CD14-positive monocyte (primary cell): ENCODE measurements at places on chromosomes 5 and 9.

DNA sequence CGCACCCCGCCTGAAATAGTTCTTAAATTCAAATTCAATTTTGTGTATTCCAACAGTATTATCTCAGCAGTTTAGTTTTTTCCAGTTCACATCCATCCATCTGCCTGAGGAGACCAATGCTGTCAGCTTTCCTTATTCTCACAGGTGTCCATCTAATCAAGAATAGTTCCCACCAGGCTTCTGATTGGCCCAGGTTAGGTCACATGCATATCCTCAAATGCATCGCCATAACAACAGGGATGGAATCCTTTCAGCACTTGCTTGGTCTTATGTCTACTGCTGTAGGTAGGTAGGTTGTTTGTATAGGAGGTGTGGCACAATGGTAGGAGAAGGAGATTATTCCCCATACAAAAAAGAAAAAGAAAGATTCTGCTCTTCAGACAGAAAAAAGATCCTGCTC, 91.2 kb downstream of the UBE2R2 start:
- no peak for DNase-seq

- no peak for DNase-seq
Observed at GRCh38 chr5:35354751-35355150, 124.5 kb upstream of the PRLR start.

- DNase-seq, result no peak
Observed at GRCh38 chr5:14667770-14668169, 3.3 kb downstream of the OTULIN start.

- DNase-seq, result no peak
Observed at GRCh38 chr5:43068037-43068436, 27.9 kb upstream of the ANXA2R start.

GRCh38 chr9:131594906-131595665, 49.8 kb downstream of the PRRT1B start:
- DNase-seq, result no peak

DNA sequence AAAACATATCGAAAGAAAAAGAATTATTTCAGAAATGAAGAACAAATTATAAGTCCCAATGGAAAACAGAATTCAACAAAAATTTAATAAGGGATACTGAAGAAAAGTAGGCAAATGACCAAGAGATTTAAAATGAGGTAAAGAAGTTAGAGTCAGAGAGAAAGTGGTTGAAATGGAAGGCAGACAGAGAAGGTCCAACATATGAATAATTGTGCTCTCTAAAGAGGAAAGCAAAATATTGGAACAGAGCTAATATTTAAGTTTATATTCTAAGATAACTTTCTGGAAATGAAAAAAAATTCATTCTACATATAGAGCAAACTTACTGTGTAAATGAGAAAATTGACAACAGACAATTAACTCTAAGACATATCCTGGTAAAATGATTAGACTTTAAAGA, 94.1 kb downstream of the PTCH1 start:
- no peak for DNase-seq

DNA sequence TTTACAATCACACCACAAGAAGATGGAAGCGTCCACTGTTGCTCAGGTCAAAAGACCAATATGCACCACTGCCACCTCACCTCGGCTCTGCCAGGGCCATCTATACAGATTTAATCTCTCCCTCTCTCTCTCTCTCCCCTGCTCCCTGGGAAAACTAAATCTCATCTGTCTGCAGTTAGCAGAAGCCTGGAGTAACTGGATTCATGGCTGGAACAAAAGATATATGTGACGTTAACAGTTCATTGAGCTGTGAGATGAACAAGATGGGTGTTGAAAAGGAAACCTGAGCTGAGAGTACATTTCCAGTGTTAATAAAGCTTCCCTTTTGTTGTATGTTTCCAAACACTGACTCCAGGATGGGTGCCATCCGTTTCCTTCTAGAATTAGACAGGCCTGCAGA, 369.7 kb downstream of the CDK5RAP2 start:
- DNase-seq, result no peak

GRCh38 chr5:2066373-2066772, 183.6 kb upstream of the IRX4 start:
- no peak for DNase-seq

DNA sequence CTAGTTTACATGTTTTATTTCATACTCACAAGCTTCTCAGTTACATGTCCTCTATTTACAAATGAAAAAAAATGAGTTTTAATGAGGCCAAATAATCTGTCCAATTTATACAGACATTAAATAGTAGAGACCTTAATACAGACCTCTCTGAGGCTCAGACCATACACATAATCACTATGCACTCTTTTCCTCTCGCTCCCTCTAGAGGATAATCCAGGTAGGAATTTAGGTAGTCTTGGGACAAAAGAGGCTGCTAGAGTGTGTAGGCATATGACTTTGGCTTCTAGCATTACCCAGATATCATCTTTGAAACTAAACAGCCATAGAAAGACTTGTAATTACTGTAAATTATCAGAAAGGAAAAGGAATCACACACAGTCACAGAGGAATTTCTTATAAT, 444.7 kb downstream of the HINT1 start:
- DNase-seq, result no peak

- no peak for DNase-seq
Observed at GRCh38 chr9:11735391-11735790, 957.8 kb upstream of the TYRP1 start.

- DNase-seq, result no peak
Observed at GRCh38 chr5:82332064-82332855, 54.1 kb upstream of the RPS23 start.

- DNase-seq, result no peak
Observed at GRCh38 chr5:79990205-79990597, 861 bp downstream of the MTX3 start.

GRCh38 chr9:121865060-121865459, 213.6 kb downstream of the DAB2IP start:
- DNase-seq, result no peak

DNA sequence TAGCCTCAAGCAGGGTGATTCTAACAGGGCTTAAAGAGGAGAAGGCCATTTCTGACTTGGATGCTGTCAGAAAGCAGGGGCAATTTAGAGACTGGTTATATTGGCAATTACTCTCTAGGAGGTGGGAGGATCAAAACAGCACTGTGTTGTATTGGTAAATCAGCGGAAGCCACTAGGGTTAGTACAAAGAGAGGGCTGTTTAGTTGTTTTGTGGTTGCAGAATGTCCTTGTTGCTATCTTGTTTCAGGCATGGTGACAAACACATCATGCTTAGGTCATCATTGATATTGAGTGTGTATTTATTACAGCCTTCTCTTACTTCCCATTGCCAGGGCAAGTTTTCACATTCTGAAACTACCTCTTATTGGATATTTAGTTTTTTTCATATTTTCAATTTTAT, 165.3 kb downstream of the TAF11L14 start:
- no peak for DNase-seq

DNA sequence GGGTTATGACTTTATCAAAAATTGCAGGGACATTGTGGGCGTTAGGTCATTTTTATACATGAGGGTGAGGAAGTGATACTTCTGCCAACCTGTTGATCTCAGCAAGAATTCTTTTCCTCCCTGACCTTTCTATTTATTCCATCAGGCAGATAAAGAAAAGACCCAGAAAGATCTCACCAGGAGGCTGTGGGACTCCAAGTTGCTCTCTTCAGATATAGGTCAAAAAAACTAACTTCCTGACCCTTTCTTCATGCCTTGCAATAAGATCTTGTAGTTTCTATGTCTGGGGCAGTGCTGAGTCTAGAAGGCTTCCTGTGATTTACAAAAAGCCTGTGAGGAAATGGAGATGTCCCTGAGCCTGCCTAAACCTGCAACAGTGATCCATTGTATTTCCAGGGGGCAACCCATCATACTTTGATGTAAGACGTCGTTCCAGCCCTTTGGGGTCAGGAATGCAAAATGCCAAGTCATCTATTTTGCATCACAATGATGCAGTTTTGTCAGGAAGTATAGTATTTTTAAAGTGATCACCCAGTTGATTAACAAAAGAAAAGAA, 22.0 kb upstream of the PIK3R1 start:
- no peak for DNase-seq

DNA sequence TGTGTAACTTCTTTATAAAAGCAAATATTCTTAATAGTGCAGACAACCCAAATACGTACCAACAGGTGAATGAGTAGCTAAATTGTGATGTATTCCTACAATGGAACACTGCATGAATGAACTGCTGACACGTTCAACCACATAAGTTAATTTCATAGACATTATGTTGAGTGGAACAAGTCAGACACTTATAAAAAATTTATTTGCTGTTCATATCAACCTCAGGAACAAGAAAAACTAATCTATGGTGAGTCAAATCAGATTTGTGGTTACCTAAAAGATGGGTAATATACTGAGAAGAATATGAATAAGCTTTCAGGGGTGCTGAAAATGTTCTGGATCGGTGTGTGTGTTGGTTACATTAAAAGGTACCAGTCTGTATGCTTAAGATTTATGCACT, 35.7 kb downstream of the INVS start:
- no peak for DNase-seq

- DNase-seq, result no peak
Observed at GRCh38 chr9:26457151-26457550, 435.5 kb downstream of the CAAP1 start.

DNA sequence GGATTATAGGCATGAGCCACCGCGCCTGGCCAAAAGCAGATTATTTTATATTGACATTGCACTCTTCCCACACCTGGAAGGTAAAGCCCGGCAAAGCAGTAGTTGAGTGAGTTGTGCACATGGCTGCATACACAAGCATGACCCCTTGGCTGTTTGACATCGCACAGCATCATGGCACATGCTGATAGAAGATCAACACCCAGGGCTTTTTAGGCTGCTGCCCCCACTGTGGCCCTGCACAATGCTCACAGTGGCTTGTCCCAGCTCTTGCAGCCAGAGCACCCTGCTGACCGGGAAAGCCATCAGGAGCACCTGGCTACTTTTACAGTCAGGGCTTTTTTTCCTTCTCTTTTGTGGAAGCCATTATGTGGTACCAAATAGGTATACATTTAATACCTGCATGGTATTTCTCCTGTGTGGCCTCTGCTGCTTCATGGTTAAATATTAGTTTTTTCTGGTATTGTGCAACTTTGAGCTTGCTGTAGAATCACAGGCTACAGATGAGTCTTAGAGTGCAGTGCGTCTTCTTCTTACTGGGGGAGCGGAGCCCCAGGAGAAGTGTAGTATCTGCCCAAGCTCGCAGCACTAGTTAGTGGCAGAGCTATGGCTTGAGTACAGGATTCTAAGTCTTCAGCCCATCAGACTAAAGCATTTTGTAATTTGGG, 264.5 kb downstream of the AOPEP start:
- DNase-seq, result no peak

GRCh38 chr9:125646621-125647100, 60.3 kb downstream of the MAPKAP1 start:
- peak; percentile 61 for DNase-seq

- no peak for DNase-seq
Observed at GRCh38 chr5:144711172-144711571, 540.5 kb downstream of the KCTD16 start.

- no peak for DNase-seq
Observed at GRCh38 chr9:4517274-4517673, 27.0 kb downstream of the SLC1A1 start.

DNA sequence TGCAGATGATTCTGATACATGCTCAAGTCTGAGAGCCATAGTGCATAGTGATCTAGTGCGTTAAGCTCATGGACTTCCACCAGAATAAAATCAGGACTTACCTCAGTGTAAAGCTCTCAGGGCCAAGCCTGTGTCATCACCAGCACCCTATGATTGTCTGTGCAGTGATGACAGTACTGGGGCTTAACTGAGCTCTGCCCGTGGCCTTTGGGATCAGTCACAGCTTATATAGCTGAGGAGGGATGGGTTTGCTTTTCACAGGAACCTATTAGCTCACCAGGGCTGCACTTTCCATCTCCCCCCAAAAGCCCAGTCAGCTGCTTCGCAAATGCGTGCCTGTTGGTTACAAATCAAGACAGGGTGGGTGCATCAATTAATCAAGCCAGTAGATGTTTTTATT, 246.9 kb downstream of the NR3C1 start:
- no peak for DNase-seq

- DNase-seq, result no peak
Observed at GRCh38 chr5:161023551-161023950, 171.5 kb upstream of the ATP10B start.

DNA sequence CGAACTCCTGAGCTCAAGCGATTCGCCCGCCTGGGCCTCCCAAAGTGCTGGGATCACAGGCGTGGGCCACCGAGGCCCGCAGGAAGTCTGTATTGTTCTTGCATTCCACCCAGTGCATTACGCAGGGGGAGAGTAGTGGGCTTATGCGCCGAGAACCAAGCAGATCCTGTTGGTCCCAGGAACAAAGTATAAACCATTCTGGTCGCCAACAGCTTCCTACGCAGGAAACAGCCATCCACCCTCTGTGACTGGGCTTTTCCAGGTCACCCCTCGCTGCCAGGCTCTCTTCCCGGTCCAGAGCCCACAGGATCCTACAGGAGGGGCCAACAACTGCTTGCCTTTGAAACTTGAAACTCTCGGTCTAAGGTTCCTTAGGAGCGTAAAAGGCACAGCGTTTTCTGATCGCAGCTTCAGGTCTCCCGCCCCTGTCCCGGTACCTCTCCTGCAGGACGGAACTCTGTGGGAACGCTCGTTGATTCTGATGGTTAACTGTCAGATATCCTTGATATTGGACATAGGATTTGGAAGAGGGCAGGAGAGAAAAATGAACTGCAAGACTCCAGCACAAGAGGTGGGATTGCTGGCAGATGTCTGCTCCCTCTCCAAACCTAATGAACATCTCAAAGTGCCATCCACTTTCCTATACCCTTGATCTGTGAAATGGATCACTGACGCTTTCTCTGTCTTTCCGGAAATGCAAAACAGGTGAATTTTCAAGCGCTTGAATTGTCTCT, 4.2 kb upstream of the ANXA2R start:
- no peak for DNase-seq

- peak; percentile 9 for DNase-seq
Observed at GRCh38 chr5:134772461-134773125, 14.0 kb downstream of the DDX46 start.

DNA sequence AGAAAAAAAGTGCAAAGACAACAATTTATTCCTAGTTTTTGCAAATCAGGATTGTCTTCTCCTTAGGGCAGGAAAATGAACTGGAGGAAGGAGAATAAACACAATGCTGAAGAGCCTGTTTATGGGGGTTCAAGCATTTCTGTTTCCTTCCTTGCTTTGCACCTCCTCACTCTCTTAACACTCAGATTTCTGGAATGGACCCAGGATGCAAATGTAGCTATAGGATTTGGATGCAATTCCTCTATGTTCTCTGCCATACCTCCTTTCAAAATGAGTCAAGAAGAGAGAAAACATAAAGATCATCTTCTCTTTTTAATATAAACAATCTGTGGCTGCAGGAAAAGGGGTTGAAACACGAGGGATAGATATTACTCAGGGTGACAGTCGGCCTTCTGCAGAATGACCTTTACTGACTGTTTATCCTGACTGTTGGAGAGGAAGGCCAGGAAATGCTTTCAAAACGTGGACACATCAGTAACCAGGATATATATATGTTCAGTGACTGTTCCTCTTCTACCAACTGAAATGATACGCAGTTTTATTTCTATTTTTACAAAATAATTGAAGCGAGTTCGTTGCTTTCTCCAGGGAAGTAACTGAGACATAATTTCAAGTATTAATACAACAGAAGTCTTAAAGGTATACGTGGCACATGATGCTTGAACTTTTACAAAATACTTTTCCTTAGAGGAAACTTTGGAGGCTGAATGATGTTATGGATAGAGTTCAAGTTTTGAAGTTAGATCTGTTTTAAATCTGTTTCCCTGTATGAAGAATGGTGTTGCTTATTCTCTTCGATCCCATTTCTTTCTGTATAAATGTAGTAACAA, 44.4 kb downstream of the ACTBL2 start:
- DNase-seq, result no peak

- DNase-seq, result no peak
Observed at GRCh38 chr5:140718266-140718592, 18.0 kb downstream of the ZMAT2 start.

- no peak for DNase-seq
Observed at GRCh38 chr9:87661241-87661640, 64.7 kb upstream of the CTSL start.
